Retinal pigment epithelial cell (primary cell): ENCODE measurements at places on chromosomes 4 and X.

GRCh38 chr4:90536408-90536807 lies 409.2 kb downstream of the CCSER1 start:
- DNase-seq = peak; percentile 37

- DNase-seq = no peak
These were observed 39.2 kb downstream of the SGMS2 start for GRCh38 chr4:107863850-107864371.

DNA sequence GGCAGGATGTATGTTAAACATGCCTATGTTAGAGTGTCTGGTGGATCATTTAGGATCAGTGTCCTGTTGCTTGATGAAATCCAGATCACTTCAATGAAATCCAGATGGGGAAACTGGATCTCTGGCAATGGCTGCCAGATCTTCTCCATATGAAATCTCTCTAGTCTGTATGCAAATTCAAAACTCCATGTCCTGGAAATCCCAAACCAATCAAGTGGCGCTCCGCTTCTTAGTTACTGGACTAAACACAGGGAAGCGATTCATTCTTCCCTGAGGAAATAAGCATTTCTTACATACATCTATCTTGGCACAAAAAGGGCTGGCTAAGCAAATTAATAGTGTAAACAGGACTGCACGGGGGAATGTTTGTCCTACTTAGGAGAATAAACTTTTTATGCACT lies 94.9 kb downstream of the HDAC8 start:
- DNase-seq = no peak

DNA sequence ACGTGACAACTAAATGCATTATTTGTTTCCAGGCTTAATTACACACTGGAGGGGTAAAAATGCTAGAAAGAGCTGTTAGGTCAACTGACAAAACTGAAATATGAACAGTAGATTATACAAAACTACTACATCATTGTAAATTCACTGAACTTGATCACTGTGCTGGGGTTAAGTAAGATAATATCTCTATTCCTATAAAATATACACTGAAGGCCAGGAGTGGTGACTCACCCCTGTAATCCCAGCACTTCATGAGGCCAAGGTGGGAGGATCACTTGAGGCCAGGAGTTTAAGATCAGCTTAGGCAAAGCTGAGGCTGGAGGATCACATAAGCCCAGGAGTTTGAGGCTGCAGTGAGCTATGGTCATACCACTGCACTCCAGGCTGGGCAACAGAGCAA lies 31.8 kb upstream of the NKX6-1 start:
- DNase-seq = peak; percentile 32

DNA sequence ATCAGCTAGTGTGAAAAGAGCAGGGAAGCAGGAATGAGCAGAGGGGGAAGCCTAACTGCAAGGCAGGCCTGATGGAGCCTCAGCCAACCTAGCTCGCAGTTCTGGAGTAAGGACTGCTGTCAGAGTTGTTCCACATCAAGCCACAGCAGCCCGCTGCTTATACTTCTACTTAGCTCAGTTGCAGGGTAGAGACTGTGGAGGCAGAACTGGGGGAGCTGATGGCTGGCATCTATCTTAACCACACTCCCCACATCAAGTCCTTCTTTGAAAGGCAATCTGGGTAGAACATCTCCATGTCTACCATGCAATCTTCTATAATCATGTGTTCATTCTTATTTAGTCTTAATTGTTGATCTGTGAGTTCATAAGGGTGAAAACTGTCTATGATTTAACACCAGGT lies 46.1 kb downstream of the DDX60 start:
- DNase-seq = no peak

DNA sequence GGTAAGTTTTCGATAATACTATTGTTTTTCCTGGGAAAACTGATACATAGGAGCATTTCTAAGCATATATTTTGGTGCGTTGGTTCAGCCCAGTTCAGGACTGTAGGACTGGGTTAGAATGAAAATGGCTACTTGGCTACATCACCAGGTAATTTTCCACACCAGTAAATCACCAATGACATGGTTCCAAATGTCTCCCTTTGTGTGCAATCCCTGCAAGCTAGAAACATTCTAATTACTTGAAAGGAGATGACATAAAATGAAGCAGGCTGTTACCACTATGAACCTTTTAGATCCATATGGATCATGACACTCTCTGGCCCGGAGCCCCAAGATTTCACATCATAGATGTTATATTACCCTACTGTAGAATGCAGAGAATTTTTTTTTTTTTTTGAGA lies 577.4 kb upstream of the FTHL17 start:
- DNase-seq = no peak

DNA sequence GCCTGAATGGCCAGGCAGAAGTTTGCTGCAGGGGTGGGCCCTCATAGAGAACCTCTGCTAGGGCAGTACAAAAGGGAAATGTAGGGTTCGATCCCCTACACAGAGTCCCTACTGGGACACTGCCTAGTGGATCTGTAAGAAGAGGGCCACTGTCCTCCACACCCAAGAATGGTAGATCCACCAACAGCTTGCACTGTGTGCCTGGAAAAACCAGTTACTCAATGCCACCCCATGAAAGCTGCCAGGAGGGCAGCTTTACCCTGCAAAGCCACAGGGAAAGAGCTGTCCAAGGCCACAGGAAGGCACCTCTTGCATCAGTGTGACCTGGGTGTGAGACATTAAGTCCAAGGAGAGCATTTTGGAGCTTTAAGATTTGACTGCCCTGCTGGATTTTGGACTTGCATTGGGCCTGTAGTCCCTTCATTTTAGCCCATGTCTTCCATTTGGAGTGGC lies 781.6 kb downstream of the TRAM1L1 start:
- DNase-seq = no peak

DNA sequence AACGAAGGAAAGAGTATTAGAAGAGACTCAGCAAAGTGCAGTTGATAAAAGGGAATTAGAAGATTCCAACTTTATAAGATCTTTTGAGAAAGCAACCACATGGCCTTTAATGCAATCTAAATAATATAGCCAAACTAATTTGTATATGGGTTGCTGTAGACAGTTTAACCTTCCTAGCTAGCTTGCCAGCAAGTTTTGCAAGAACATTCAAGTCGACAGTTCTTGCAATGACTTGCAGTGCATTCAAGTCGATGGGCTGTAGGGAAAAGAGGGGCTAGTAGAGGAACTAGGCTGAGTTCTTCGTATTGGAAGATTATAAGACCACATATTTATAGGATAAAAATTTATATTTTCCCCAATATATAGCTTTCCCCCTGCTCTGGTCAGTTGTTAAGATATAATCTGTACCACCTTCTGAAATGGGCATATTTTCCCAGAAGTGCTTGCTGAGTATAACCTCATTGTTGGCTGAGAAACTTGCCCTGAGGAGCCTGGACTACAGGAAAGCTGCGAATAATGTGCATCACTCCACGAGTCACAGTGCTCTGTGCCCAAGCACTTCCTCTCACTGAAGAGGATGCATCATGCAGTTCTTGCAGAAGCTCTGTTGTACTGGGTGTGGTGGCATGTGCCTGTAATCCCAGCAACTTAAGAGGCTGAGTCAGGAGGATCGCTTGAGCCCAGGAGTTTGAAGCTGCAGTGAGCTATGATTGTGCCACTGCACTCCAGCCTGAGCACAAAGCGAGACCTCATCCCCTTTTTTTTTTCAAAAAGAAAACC lies 56.7 kb downstream of the DOCK11 start:
- DNase-seq = no peak

GRCh38 chr4:56416349-56416748 lies 19.1 kb downstream of the PPAT start:
- DNase-seq = no peak
